ENCODE measurements at places on chromosomes 12 and 14.

DNA sequence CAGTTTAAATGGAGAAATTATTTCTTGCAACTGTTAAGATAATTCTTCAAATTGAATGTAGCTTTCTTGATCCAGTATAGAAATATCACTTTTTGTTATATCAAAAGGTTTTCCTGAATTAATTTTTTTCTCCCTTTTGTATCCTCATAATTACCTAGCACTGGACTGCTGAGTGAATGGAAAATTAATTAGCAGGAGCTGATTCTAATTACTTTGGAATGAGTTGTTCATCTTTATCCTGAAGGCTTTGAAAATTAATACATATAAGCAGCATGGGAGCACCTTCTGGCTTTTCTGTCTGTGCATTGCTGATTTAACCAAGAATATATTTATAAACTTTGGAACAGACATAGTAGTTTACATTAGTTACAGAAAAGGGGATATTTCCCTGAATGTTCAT is 307.6 kb upstream of the GARIN2 start:
- no peak for DNase-seq

- no peak for DNase-seq
Observed at GRCh38 chr12:59131462-59131861, 211.2 kb upstream of the LRIG3 start.

- DNase-seq = no peak
Observed at GRCh38 chr14:44438221-44438620, 68.9 kb downstream of the FSCB start.

DNA sequence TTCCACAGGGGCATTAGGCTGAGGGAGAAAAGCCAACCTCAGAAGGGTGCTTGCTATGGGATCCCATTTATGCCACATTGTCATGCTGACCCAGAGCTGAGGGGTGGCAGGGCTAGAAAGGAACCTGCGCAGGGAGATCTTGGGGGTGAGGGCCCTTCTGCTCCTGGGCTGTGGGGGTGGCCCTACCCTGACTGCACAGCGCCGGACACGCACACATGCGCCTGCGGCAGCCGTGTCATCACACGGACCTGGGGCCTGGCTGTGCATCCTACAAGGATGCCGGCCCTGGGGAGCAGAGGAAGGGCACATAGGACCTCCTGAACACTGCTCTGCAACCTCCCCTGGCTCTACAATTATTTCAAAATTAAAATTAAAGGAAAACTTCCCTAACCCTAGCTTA is 6.9 kb downstream of the CDCA4 start:
- peak; percentile 25 for DNase-seq

- no peak for DNase-seq
Observed at GRCh38 chr12:62258941-62259630, 1.1 kb upstream of the USP15 start.

All from right forelimb (tissue), 1 donor.